ENCODE measurements at places on chromosomes 16 and 17. TPM values are rescaled to one million over a fixed set of nuclear protein-coding genes. Genes with fewer than 3 reads are reported as not detected.
A peak's percentile ranks its signal among the peaks of the same experiment; 100 is the strongest.

DNA sequence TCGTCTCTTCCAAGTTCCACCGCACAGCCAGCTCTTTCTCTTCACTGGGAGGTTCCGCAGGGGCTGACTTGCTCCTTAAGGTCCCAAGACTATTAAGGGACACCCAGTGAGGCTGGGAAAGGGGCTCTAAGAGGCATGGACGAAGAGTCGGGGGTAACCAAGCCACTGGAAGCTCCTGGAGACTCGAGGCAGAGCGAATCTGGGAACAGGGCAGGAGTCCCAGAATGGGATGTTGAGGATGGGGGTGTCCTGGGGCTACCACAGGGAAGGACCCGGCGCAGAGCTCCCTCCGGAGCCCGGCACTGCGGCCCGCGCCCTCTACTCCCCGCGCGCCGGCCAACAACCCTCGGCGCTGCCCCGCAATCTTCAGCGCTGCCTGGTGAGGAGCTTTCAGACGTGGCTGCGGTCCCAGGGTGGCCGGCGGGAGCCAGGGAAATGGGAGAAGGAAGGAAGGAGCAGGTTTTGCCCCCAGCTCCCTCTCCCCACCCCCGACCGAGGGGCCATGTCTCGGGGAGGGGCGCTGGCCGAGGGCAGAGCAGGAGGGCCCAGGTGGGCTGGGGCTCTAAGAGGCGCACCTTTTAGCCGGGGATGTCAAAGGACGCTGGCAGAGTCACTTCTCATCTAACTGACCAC lies 581 bp downstream of the CHST5 start:
- H3K4me3 ChIP-seq: no peak overlapping the region
- H3K27me3 ChIP-seq: no peaks in the 10 kb centered on the region
- no peaks in the 10 kb centered on the region for H3K36me3 ChIP-seq
- no peaks in the 10 kb centered on the region for H3K4me1 ChIP-seq
- DNase-seq: no peak
- no peak overlapping the region for H3K27ac ChIP-seq

DNA sequence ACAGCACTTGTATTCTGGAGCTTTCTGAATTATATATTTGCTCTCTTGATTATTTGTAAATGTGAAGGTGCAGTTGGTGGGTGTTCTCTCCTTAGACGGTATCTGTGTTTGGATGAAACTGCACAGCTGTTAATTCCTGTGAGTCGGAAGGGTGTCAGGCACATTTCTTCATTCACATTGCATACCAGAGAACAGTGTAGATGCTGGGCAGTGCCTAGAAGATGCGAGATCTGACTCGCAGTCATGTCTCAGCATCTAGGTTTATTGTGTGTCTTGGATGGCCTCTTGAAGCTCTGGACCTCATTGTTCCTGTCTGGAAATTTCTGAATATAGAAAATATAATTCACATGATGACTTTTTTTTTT lies 61.2 kb downstream of the CLEC16A start:
- H3K36me3 ChIP-seq: no peaks in the 10 kb centered on the region
- H3K4me3 ChIP-seq: no peak overlapping the region
- H3K27ac ChIP-seq: peak overlapping the region; percentile 42
- no peaks in the 10 kb centered on the region for H3K27me3 ChIP-seq
- DNase-seq: no peak
- H3K4me1 ChIP-seq: no peaks in the 10 kb centered on the region

TEKT3 gene
- not detected for total RNA-seq

DNA sequence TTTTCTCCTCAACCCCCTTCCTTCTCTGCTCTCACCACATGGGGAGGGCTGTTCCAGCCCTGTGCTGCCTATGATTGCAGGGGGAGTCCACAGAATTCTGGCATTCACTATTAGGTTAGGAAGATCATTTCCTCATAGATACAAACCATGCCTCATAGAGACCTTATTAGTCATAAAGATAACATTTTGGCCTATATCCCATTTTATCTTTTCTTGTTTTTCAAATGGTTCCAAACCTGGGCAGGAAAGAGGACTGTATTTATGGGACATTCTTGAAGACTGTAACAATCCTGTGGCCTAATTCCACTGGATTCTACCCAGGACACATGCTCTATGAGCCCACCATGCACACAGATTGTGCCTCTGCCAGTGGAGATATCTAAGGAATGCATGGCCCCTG lies 51.7 kb downstream of the ASIC2 start:
- DNase-seq: no peak
- no peaks in the 10 kb centered on the region for H3K4me1 ChIP-seq
- H3K4me3 ChIP-seq: no peak overlapping the region
- H3K27ac ChIP-seq: no peak overlapping the region
- no peaks in the 10 kb centered on the region for H3K36me3 ChIP-seq

PIRT gene
- total RNA-seq: 1.3 TPM

DNA sequence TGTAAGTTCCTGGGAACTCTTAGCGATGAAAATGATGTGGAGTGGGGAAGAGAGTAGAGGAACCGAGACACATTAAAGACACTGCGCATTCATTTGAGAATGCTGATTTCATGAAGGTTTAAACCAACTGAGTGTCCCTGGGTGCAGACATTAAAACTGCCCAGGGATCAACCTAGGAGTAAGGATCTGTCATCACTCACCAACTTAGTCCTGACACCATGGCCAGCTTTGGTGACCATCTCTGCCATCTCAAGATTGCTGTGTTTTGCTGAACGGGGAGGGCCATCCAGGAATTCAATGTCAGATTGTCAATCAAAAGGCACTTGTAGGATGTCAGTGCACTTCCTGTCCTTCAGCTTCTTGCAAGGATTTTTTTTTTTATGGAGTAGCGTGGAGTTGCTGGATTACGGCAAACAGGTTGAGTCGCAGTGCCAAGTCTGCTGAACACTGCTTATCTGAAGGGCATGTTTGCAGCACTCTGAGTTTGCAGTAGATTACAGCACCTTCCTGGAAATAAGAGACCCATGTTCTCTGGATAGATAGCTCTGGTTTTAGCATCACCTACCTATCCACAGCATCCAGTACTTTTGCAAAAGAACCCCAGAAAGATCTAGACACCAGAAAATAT lies 258.1 kb upstream of the IRX3 start:
- H3K4me1 ChIP-seq: no peaks in the 10 kb centered on the region
- DNase-seq: no peak
- no peak overlapping the region for H3K4me3 ChIP-seq
- H3K27ac ChIP-seq: no peak overlapping the region
- no peaks in the 10 kb centered on the region for H3K36me3 ChIP-seq

DNA sequence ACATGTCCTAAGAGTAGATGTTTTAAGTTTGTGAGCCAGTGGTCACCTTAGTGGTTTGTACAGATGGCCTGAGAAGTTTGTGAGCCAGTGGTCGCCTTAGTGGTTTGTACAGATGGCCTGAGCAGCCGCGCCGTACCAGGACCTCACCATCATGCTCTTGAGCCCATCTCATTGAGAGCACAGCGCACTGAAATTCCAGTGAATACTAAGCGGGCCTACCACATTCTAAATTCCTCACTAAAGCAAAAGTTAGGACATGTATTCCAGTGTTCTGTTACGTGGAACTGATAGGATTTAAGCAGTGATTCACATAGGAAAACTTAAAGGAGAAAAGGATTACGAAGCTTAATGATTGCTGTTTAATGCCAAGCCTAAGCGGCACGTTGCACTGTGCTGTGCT lies 3.9 kb downstream of the USP10 start:
- peaks cover 49% of the 10 kb centered on the region for H3K4me1 ChIP-seq
- H3K4me3 ChIP-seq: no peak overlapping the region
- H3K36me3 ChIP-seq: no peaks in the 10 kb centered on the region
- DNase-seq: no peak
- no peaks in the 10 kb centered on the region for H3K27me3 ChIP-seq

LRRC46 gene
- not detected for total RNA-seq

DNA sequence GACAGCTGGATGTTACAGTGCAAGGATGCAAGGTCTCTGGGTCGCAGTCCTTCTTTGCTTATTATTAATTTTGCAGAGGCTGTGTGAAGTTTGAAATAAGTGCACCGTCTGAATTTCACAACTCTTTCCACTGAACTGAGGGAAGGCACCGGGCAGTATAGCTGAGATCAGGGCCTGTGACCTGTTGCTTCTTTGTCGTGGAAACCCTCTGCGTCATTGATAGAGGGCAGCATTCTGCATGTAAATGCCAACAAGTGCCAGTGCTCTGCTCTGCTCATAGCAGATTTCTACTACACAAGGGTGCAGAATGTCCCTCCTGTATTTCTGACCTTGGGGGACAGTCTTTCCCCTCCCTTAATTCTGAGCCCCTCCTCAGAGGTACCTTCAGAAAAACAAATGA lies 26.0 kb downstream of the CD300LF start:
- no peaks in the 10 kb centered on the region for H3K36me3 ChIP-seq
- no peak for DNase-seq
- H3K27me3 ChIP-seq: peaks cover 31% of the 10 kb centered on the region
- no peak overlapping the region for H3K27ac ChIP-seq
- H3K4me3 ChIP-seq: no peak overlapping the region

TBKBP1 gene
- total RNA-seq: 16.6 TPM

DNA sequence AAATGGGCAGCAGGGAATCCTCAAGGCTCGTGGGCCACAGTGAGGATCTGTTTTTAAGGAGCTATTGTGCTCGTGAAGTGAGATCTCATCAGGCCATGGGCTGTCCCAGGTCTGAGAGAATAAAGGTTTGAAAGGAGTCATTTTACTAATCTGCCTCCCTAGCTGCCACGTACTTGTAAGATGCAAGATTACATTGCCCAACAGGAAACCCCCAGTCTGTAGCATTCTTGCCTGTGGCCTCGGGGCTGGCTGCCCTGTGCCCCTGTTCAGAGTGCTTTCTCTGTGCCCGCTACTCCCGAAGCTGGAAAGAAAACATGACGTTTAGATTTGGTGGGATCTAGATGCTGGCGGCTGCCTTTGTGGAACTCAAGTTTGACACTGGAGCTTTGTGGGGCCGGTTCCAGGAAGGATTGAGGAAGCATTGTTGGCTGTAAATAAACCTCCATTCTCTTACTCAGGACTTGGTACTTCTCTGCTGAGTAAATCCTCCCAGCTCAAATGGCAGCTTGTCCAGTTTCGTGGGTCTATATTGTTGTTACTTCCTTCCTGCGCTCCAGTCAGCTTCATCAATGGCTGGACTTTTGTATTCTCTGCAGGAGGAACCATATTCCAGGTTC lies 21.2 kb downstream of the SAP30BP start:
- H3K4me1 ChIP-seq: peaks cover 78% of the 10 kb centered on the region
- no peak for DNase-seq

Measured in esophagus muscularis mucosa (tissue), 4 donors.